Cardiac muscle cell (in vitro differentiated cells and primary cell): ENCODE measurements at places on chromosomes 1 and 21. TPM values are rescaled to one million over a fixed set of nuclear protein-coding genes. Genes with fewer than 3 reads are reported as not detected.

The CRABP2 gene
- total RNA-seq: 556 and 900 TPM in 2 replicates

The MYOM3 gene
- total RNA-seq: 0.70 and 0.71 TPM in 2 replicates

The KRTAP13-2 gene
- not detected in 2 replicates for total RNA-seq

The G0S2 gene
- 47.5 and 73.5 TPM in 2 replicates for total RNA-seq

The MPL gene
- not detected in 2 replicates for total RNA-seq

The BARHL2 gene
- not detected in 2 replicates for total RNA-seq
